Stimulated activated CD4-positive, alpha-beta T cell treated with anti-CD3 and anti-CD28 coated beads, Interleukin-1b, Interleukin-23, amount 100 ng/mL, for 4 hours (primary cell): ENCODE measurements at places on chromosomes 6 and 20.

DNA sequence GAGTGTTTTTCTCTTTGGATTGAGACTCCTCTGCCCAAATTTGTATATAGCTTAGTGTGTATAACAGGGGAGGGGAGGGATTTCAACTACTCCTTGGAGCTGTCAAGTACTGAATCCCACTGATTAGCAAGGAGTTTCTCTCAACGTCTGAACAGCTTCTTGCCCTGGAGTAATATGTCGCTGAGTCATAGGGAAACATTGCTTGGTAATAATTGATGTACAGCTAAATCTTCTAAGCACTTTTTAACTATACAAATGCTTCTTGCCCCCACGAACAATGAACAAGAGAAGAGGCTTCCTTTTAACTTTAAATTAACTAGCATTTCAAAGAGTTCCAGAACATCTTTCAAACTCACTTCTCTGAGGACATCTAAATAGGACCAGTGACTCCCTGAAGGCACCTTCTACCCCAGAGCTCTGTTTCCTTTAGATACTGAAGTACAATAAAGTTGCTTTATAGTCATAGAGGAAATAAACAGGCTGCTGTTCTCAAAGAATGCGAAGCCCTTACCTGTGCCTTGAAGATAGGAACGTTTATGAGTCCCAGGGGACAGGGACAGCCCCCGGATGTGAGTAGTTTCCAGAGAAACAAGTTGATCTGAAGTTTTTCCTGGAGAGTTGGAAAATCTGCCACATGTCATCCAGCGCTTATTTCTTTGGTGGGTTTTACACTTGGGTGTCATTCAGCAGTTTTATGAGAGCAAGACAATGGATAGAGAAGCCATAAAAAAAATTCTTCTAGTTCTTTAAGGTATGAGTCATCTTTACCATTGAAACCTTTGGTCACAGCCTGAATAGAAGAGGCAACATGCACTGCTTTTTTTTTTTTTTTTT, 462.5 kb upstream of the BTBD3 start:
- DNase-seq, result no peak

- DNase-seq, result no peak
Observed at GRCh38 chr6:108774555-108774954, 73.7 kb upstream of the ARMC2 start.

DNA sequence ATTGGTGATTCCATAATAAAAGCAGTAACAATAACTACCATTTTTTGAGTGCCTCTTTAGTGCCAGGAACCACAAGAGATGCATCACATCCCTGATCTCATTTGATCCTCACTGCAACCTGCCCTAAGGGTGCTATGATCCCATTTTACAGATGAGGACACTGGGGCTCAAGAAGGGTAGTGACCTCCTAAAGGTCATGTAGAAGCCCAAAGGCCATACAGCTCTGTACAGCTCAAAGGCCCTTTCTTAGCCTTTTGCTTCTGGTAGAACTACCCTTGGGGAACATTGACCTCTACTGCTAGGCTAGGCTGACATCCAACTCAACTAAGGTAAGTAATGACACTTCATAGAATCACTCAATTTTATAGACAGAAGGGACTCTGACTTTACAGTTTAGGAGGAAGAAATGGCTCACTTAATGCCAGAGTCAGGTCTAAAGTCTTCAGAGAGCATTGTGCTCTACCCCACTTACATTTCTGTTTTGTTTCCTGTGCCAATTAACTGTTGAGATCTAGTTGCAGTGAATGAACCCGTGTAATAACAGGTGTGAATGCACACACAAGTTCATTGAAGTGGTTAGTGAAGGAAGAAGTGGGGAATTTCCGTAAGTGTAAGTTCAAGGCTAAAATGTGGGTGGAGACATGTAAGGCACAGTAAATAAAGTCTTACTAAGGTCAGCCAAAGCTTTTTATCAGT, 10.7 kb downstream of the SLC9A8 start:
- DNase-seq, result no peak

GRCh38 chr6:30396833-30397479, 52.0 kb downstream of the RPP21 start:
- peak; percentile 88 for DNase-seq

- DNase-seq, result peak; percentile 37
Observed at GRCh38 chr20:48823960-48824498, 3.8 kb downstream of the PREX1 start.

DNA sequence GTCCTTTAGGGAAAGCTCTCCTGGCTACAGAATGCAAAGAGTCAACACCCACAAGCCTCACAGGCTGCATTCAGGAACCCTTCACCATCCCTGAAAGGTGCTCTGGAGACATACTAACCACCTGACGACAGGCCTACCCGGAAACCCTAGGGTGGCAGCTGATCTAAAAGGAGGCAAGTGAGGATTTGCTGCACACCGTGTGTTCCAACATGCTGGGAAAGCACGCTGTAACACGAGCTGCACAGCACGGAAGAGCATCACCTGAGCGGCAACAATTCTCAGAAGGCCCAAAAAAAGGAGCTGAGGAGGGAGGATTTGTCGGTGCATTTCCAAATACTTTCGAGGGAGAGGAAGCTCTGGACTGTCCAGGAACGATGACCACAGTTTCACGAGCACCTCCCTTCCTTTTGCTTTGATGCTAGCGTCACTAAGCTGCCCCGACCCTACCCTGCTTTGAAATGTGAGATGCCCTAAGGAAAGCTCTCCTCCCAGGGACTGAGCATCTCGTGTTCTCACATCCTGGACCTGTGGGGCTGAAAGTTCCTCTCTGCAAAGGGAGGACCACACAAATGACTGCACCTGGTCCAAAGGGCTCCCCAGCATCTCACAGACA, 87.0 kb downstream of the PPP1R3G start:
- no peak for DNase-seq

- DNase-seq, result no peak
Observed at GRCh38 chr20:9053108-9053507, 15.8 kb upstream of the PLCB4 start.

DNA sequence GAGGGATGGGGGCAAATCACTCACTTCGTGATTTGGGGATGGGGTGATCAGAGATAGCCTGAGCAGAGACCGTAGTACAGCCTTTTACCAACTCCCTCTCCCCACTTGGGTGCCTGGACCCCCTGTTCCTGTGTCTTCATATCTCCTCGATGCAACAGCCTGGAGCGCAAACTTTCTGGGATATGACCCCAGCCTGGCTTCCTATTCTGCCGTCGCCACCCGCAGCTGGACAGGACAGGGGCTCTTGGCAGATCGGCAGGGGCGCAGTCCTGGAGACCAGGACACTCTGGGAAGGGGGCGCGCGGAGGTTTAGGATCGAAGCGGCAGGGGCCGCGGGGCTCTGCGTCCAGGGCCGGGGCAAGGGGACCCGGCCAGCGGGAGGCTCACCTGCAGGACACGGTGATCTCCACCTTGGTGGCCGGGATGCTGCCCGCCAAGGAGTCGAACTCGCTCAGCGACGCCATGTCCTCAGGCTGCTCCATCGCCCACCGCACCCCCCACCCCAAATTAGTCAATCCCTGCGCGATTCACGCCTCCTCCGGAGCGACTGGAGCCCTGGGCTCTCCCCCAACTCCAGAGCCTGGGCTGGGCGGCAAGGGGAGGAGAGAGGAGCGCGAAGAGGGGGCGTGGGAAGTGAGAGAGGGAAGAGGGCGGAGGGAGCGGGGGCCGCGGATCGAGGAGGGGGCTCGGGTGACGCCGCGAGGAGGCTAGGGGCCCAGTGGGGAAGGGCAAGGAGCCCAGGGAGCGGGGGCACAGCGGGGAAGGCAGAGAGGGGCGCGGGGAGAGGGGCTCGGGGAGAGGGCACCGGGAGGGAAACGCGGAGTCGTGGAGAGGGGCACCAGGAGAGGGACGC, at the start of gene CPNE5:
Gene CPNE5 (minus strand): TSS at position 549 of the 853 bp plus-strand sequence. CDS start 67 bp downstream, at position 482.
- DNase-seq, result no peak

DNA sequence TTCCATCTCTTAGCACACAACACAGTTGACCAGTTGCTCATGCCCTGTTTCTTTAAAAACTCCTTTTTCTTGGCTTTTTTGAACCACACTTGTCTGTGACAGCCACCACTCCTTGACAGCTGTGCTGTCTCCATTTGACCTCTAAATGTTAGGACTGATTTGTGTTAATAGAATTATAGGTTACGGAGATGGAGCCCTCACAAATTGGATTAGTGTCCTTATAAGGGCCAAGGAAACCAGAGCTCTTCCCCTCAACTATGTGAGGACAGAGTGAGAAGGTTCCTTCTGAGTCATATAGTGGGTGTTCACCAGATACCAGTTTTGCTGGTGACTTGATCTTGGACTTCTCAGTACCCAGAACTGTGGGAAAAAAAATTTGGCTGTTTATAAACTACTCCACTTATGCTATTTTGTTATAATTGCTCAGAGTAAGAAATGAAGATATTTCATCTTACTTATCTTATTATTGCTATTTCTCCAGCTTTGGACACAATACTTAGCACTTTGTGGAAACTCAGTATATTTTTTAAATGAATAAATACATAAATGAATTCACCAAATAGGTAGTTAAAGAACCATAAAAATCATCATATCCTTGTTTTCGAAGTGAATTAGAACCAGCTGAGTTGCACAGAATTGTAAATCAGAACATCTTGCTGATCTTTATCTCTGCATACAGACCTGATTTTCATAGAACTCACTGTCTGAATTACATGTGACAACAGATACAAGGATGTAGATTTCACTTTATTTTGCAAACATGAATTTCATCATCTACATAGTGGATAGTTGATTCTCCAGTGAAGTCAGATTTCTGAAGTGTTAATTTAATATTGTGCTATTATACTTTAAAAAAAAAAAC, 598.5 kb upstream of the IRAK1BP1 start:
- no peak for DNase-seq

DNA sequence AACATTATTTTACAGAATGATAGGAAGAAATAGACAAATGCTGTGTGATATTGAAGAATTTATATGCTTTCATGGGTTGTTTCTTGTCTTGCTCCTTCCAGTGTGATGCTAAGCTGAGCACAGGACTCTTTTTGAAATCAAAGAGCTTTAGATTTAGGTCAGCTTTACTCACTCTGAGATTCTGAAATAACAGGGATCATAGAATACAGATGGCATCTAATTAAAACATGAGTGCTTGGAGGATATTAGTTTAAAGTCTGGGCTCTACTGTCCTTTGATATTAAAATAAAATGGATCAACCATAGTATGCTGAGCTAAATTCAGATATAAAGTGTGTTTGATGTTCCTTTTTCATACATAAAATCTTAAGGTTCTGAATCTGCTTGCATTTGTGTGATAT, 29.6 kb downstream of the MLIP start:
- no peak for DNase-seq

- no peak for DNase-seq
Observed at GRCh38 chr6:159429433-159429832, 260.2 kb downstream of the FNDC1 start.

DNA sequence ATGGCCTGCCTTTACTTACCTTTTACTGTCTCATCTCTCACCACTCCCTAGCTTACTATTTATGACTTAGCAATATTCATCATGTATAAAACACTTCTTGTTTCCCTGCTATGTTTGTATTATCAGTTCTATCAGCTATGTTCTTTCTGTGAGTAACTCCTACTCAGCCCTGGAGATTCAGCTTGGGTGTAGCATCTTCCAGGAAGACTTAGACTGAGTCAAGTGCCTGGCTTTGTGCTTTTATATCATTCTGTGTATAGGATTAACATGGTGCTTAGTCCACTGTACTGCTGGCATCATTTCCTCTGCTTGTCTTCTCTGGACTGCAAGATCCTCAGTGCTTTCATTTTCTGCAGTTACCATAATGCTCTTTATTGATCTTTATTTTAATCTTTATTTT, 257.8 kb downstream of the BTBD3 start:
- DNase-seq, result no peak

DNA sequence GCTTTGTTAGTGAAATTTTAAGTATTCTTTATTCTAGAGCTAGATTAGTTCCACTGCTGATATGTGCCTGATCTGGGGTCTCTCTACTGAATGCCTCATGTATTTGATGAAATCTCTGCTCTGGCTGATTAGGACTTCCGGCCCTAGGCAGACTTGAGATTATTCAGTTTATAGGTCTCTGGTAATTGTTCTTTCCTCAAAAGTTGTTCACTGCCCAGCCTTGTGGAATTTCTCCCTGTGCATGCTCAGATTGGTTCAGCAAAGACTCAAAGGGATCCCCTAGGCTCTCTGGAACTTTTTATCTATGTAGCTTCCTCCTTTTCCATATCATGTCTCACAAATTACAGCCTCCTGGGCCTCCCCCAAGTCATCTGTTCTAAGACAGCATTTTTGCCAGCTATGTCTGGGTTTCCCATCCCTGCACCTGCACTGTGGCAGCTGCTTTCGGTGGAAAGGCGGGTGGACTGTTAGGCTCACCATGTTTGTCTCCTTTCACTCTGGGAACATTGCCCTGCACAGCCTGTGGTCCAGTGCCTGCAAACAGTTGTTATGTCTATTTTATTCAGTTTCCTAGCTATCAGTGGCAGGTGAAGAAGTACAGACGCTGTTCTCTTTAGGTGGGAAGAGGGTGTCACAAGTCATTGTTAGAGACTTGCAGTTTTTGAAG, 73.7 kb downstream of the RPP40 start:
- DNase-seq, result no peak

- no peak for DNase-seq
Observed at GRCh38 chr6:113466526-113466925, 390.6 kb upstream of the MARCKS start.

- DNase-seq, result peak; percentile 12
Observed at GRCh38 chr6:44431118-44431725, 43.7 kb downstream of the CDC5L start.

DNA sequence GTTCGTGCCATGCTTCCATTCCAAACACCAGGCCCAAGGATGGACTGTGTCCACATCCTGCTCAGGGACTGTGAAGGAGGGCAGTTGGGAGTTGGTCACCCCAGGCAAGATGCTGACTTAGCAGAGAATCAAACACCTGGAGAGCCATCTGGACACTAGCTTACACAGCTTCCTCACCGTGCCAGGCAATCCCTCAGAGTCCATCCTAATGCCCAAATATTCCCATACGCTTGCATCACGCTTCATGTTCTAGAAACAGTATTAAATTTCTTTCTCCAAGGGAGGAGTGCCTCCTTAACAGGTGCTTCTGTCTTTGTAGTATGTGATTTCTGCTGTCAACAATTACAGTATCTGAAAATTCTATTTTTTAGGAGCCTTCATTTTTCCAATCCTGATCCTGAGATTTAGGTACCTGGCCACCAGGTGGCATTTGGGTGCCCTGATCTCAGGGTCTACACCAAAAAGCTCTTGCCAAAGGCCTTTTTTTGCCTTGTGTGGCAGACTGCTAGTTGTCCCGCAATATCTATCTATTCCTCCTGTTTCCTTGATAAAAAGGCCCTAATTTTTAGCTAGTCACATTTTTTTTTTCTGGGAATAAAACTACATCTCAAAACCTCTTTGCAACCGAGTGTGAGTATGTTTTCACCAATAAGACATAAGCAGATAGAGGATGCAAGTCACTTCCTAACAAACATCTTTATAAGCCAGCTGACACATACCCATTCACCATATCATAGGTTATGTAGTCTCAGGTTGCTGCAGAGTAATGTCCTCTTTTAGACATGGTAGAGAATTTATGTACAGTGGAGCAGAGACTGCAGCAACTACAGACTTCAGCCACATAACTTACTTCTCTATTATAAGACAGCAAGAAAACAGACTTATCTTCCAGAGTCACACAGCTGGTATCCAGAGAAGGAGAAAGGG, 85.0 kb downstream of the PREP start:
- DNase-seq, result no peak

GRCh38 chr20:62911701-62912280, 14.5 kb downstream of the DIDO1 start:
- DNase-seq, result no peak
